ENCODE measurements at places on chromosomes 4 and X. TPM values are rescaled to one million over a fixed set of nuclear protein-coding genes. Genes with fewer than 3 reads are reported as not detected.
A peak's percentile ranks its signal among the peaks of the same experiment; 100 is the strongest.

GRCh38 chr4:4754641-4755040 is 104.8 kb upstream of the MSX1 start:
- H3K4me3 ChIP-seq = no peak overlapping the region
- no peaks in the 10 kb centered on the region for H3K36me3 ChIP-seq
- DNase-seq = no peak
- H3K27me3 ChIP-seq = no peaks in the 10 kb centered on the region
- no peak overlapping the region for H3K27ac ChIP-seq

DNA sequence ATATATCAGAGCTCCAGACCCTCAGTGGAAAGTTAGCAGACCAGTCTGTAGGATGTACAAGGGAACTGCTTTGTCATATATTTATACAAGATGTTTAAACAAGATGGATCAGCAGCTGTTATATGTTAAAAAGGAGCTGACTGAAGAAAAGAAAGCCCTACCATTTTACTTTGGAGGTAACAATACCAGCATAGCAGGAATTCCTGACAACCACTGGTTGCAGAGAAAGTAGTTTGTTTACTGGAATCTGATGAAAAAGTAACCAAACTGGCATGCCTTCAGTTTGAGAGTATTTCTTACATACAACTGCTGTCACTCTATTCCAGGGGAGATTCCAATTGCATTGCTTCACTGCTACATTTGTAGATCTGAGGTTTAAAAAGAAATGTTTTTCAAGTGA is 49.5 kb upstream of the GABRQ start:
- no peaks in the 10 kb centered on the region for H3K4me1 ChIP-seq
- no peak overlapping the region for H3K4me3 ChIP-seq
- H3K36me3 ChIP-seq = no peaks in the 10 kb centered on the region

- no peak overlapping the region for H3K27ac ChIP-seq
- H3K4me3 ChIP-seq = no peak overlapping the region
- no peaks in the 10 kb centered on the region for H3K27me3 ChIP-seq
- no peaks in the 10 kb centered on the region for H3K4me1 ChIP-seq
- H3K36me3 ChIP-seq = no peaks in the 10 kb centered on the region
Measured at GRCh38 chr4:97152149-97152548, 991.1 kb downstream of the STPG2 start.

The STPG2 gene
- total RNA-seq = 0.66 TPM

DNA sequence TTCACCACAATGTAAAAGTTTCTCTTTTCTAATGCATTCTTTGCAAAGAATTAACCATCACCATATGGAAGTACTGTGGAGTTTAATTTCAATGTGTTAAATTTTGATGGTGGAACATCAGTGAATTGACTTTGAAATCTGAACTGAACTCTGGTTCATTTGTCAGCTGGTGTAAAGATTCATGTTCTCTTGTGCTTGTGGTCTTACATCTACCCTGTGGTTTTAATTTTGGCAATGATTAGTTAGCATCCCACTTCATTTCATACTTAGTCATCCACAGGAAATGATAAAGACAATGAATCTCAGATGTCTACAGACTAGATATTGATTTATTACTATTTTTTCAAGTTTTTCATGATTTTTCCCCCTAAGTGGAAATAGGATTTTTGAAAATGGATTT is 77.8 kb downstream of the GRID2 start:
- H3K4me1 ChIP-seq = no peaks in the 10 kb centered on the region
- H3K27me3 ChIP-seq = no peaks in the 10 kb centered on the region
- H3K27ac ChIP-seq = no peak overlapping the region

The MAGEA1 gene
- not detected for total RNA-seq

The ARX gene
- total RNA-seq = not detected

DNA sequence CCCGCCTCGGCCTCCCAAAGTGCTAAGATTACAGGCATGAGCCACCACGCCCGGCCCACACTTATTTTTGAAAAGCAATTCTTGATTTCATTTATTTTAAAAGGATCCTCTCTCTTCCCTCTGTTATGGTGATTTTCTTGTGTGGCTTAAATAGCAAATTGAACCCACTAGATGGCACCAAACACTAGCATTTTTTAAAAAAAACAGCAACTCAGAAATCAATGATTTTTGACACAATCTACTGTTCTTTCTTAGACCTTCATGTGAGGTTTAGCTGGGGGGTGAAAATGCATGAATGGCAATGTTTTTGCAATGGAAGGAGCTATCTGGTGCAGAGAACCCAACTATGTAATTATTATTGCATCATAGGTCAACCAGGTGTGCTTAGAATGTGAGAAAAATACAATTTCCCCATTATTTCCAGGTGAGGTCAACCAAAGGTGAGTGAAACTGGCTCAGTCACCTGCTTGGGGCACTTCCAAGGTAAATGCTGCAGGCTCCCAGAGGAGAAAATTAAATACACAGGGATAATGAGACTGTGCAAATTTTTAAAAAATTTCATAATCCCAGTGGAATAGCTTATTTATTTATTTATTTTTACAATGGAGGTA is 226.7 kb upstream of the PRKX start:
- no peak overlapping the region for H3K4me3 ChIP-seq
- peak; percentile 76 for DNase-seq
- H3K4me1 ChIP-seq = peaks cover 8% of the 10 kb centered on the region
- no peaks in the 10 kb centered on the region for H3K36me3 ChIP-seq
